ENCODE measurements at places on chromosomes 1 and 21.

- no peak for DNase-seq
Measured at GRCh38 chr1:167659450-167659849, 29.4 kb downstream of the RCSD1 start.

- DNase-seq, result no peak
Measured at GRCh38 chr1:63753591-63753990, 20.2 kb upstream of the ROR1 start.

- DNase-seq, result peak; percentile 56
Measured at GRCh38 chr1:183632964-183633363, 2.6 kb downstream of the ARPC5 start.

DNA sequence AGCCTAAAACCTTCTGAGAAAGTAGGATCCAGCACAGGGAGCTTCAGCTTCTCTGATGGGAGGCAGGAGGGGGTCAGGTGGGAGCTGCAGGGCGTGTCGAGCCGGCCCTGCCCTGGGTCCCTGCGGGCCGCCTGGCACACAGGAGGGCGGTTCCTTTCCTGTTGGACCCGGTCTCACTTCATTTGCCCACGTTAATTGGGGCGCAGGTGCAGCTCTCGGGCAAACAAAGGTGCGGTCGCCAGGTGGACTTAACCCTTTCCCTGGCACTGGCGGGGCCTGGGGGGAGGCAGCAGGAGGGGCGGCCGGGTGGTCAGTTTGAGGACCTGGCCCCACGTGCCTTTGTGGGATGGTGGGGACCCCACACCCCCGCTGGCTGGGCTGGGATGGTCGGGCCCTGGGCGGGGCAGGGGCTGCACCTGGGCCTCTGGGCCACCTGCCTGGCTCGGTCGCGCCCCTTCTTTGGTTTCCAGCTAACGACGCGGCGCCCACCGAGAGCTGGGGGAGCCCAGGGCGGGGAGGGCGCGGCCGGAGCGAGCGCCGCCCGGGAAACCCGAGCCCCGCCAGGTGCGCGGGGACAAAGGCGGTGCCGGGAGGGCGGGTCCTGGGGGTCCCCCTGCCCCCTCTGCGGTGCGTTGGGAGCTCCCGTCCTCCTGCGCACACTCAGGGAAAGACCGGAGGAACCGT is 20.8 kb upstream of the C1orf159 start:
- no peak for DNase-seq

GRCh38 chr1:162497723-162498495 is at the start of gene UHMK1:
Gene UHMK1 (plus strand): TSS chr1:162497818. CDS start chr1:162498001, 183 bp downstream.
- DNase-seq, result peak; percentile 94

GRCh38 chr1:174953285-174954072 is 46.3 kb upstream of the CACYBP start:
- DNase-seq, result no peak

DNA sequence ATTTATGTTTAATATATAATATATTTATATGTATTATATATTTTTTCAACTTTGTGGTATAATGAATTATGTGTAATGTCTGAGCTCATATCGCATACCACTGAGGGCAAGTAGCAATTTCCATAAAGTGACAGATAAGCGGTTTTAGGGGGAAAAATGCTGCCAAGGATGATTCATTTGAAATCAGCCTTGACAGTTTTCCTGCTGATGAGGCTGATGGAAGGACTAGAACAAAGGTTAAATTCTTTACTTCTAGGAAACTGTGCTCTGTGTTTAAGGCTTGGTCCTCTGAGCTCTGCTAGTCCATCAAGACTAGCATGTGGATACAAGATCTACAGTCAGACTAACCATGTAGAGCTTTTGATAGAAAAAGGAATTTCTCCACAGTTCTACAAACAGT is 19.3 kb upstream of the DDAH1 start:
- DNase-seq, result no peak

GRCh38 chr1:156138458-156138867 is 14.9 kb upstream of the SEMA4A start:
- no peak for DNase-seq

GRCh38 chr1:192913683-192914082 is 104.8 kb downstream of the RGS2 start:
- no peak for DNase-seq

DNA sequence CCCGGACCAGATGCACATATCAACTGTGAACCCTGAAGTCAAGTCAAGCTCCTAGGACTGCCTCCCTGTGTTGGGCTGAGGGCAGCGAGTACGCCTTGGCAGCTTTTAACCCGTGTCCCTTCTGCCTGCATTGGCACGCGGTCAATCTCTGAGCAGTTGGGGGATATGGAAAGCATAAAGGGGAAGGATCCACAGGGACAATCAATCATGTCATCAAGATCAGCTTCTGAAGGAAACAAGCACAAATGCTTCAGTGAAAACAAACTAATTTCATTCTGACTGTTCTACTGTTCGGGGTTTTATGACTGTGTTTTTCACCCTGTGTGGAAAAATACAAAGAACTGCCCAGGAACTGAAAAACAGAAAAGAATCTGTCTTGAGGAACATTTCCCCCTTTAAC is 106.2 kb downstream of the RUNX1 start:
- peak; percentile 57 for DNase-seq

- DNase-seq, result peak; percentile 49
Measured at GRCh38 chr21:14086553-14086952, 124.2 kb downstream of the LIPI start.

GRCh38 chr1:66267201-66267940 is 266.6 kb upstream of the SGIP1 start:
- no peak for DNase-seq

DNA sequence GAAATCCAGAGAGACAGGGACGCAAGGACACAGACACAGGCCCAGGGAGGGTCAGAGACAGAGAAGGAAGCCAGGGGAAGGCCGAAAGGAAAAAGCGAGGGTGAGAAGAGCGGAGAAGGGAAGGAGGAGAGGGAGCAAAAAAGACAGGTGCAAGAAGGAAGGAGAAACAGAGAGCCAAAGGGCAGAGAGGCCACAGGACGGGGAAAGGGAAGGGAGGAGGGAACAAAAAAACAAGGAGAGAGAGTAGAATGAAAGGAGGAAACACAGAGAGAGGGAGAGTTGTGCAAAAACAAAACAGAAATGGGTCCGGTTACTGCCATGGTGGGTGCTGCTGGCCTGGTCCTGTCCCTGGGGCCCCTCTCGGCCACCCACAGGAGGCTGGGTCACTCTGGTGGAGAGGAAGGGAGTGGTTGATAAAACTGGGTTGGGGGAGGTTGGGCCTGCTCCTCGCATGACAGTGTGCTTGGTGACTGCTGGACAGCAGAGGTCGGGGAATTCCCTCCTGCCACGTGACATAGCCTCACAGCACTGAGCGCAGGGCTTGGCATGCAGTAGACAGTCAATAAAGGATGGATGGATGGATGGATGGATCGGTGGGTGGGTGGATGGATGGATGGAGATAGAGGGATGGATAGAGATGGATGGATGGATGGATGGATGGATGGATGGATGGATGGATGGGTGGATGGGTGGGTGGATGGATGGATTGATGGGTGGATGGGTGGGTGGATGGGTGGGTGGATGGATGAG is 64.8 kb downstream of the RAP1GAP start:
- no peak for DNase-seq

DNA sequence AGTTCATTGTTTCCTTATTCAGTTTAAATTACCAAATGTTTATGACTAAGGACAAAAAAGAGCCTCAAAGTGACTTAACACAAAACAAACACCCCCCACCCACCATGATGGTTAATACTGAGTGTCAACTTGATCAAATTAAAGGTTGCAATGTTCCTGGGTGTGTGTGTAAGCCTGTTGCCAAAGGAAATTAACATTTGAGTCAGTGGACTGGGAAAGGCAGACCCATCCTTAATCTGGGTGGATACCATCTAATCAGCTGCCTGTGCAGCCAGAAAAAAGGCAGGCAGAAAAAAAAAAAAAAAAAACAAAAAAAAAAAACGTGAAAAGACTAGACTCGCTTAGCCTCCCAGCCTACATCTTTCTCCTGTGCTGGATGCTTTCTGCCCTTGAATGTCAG is 543.4 kb downstream of the NEGR1 start:
- DNase-seq, result no peak

GRCh38 chr1:182143825-182144645 is 82.5 kb upstream of the ZNF648 start:
- DNase-seq, result no peak

DNA sequence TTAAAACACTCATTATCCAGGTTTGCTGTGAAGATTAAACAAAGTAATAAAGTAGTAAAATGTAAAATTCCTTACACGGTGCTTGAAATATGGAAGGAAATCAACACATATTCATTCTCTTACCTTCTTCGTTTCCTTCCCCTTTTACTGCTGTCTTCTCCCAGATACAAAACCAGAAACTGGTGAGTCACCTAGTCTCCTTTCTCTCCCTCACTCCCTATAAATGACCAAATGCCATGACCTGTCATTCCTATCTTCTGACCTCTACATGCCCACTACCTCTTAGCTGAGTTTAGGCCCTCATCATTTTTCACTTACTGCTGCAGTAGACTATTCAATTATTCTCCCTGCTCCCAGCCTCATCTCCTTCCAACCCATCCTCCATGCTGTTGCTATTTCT is 4.3 kb upstream of the NR1I3 start:
- no peak for DNase-seq

DNA sequence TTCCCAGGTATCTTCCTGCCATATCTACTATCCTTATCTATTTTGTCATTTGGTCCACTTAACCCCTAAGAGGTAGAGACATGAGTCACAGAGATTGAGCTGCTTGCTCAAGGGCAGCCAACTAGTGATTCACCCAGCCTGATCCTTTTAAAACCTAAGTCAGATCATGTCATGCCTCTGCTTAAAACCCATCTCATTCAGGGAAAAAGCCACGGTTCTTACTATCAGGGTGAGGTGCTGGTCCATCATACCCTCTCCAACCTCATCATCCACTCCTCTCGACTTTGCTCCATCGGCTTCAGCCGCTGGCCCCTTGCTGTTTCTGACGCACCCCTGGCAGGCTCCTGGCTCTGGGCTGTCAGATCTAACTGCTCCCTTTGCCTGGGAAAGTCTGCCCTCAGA is 14.4 kb upstream of the PPP1R15B start:
- DNase-seq, result no peak

GRCh38 chr1:25829046-25829445 is 9.3 kb downstream of the MTFR1L start:
- DNase-seq, result no peak

GRCh38 chr1:203271018-203271743 is 34.1 kb upstream of the BTG2 start:
- DNase-seq, result peak; percentile 78

DNA sequence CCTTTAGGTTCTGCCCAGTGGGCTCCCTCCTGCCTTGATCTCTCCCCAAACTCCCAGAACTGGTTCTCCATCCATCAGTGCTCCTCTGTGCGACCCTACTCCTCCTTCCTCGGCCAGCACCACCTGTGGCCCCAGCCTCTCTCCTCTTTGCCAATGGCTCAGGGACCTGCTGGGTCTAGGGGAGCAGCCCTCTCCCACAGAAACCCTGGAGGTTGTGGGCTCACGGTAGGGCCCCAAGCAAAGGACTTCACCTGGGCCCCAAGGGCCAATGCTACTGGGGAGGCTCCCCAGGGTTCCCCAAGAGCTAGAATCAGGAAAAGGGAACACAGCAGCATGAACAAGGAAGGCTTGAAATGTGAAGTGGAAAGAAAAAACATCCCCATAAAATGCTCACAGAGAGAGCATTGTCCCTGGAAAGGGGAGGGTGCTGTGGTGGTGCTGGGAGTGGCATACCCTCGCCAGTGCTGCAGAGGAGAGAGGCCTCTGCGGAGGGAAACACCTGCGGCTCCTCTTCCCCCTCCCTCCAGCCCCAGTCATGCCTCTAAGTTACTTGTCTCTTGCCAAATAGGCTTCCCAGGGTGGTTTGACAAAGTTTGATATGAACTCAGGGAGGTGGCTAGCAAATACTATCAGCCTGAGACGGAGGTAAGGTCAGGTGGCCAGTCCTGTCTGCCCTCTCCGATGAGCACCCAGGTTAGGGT is 2.5 kb downstream of the TMEM63A start:
- DNase-seq, result no peak

- DNase-seq, result no peak
Measured at GRCh38 chr1:160134791-160135572, 16.4 kb upstream of the ATP1A4 start.

- no peak for DNase-seq
Measured at GRCh38 chr1:156241311-156241811, 623 bp upstream of the BGLAP start.

DNA sequence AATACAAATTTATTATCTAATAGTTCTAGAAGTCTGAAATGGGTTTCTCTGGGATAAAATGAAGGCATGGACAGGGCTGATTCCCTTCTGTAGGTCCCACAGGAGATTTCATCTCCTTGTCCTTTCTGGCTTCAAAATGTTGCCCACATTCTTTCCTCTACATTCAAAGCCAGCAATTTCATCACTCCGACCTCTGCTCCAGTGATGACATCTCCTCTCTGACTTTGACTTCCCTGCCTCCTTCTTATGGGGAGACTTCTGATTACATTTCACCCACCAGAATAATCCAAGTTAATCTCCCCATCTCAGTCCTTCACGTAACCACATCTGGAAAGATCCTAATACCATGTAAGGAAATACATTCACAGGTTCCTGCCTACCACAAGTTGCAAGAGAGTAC is 358.0 kb upstream of the C1orf87 start:
- no peak for DNase-seq

DNA sequence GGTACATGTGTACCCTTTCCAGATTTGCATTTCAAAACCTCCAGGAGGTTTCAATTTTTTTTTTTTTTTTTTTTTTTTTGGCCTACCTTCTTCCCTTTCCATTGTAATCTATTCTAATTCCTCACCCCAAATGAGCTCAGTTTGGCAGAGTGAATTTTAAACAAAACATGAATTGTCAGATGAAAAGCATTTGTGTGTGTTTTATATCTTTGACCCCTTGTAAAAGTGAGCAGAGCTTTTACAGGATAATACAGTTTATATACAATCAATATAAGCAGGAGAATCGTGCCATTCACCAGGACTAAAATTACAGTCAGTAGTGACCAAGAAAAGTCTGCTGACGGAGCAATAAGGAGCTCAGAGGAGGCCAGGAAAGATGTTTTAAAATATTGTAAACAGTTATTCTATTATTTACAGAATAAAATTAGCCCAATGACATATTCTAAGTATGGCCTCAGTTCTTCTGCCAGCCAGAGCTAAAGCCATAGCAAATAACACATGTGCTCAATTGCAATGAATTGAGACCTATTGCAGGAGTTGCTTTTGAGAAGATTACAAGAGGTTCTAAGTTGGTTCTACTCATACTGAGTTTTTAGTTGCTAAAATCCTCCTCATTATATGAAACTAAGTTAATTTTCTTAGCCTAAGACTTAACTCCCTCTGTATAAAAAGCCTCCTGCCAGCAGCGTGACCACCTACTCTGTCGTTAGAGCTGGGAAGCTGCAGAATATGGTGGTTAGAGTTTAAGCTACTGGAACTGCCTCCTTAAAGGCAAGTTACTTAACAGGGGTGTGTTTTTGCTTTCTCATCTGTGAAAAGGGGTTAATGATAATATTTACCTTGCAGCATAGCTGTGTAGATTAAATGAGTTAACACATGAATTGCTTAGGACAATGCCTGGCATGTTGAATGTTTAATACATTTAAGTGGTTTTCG is 50.8 kb upstream of the ZNF326 start:
- no peak for DNase-seq

- DNase-seq, result no peak
Measured at GRCh38 chr1:199546323-199546722, 481.2 kb upstream of the NR5A2 start.
